Iris pigment epithelial cell (primary cell): ENCODE measurements at places on chromosomes 7 and 10.
A peak's percentile ranks its signal among the peaks of the same experiment; 100 is the strongest.

GRCh38 chr7:95454438-95455045 lies 19.7 kb upstream of the PON2 start:
- DNase-seq = no peak

DNA sequence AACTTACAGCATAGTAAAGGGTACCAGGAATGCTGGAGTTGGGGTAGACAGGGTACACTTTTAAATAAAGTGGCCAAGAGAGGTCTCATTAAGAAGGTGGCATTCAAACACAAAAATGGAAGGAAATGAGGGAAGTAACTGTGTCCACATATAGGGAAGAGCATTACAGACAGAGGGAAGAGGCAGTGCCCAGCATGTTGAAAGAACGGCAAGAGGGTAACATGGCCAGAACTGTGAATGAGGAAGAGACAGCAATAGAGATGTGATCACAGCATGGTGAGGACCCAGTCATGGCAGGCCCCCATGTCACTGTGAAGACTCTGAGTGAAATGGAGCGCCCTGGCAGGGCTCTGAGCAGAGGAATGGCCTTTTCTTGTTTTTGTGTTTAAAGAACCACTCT lies 35.1 kb upstream of the ZNRF2 start:
- DNase-seq = no peak

DNA sequence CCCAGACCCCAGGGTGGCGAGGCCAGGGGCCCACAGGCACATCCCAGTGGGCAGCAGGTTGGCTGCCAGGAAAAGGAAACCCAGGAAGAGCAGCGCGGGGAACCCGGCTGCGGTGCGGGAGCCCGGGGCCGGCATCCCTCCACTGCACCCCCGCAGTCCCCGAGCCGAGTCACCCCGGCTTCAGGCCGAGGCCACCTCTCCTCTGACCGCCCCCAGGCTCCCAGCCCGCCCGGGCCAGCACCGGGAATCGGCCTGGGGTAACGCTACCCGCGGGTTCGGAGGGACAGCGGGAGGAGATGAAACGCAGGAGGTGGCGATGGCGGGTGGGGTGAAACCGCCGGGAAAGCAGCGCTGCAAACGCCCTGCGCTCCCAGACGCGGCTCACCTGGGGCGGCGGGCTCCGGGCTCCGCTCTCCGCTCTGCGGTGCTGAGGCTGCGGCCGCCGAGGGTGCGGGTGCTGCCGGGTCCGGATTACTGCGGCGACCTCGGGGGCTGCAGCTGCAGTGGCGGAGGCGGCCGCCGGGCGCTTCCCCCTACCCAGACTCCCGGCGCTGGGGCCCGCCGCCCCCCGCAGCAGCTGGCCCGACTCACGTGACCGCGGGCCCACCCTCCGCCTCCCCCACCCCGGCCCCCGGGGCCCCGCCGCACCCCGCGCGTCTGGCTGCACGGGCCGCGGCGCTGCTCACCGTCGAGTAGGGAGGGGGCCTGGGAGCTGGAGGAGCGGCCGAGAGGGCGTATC lies at the start of gene SCRN1:
SCRN1 (minus strand) TSS at position 545 of the 739 bp plus-strand sequence. CDS start 20,734 bp downstream, outside the sequence.
- DNase-seq = peak; percentile 32

DNA sequence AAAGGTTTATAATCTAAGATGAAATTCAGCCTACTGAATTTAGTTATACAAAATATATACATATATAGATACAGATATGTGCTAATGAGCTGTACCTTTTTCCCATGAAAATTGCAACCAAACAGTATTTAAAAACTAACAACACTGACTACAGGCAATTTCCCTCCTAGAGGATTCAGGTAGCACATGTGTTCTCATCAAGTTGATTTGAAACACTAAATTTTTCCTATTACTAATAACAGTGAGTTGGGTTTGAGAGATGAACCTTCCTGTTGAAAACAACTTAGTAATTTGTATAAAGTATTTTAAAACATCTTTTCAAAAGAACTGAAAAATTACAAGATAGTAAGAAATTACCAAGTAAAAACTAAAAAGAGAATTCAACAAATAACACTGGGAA lies 51.5 kb downstream of the COA1 start:
- no peak for DNase-seq

GRCh38 chr10:48699011-48699627 lies 14.4 kb downstream of the WDFY4 start:
- no peak for DNase-seq

DNA sequence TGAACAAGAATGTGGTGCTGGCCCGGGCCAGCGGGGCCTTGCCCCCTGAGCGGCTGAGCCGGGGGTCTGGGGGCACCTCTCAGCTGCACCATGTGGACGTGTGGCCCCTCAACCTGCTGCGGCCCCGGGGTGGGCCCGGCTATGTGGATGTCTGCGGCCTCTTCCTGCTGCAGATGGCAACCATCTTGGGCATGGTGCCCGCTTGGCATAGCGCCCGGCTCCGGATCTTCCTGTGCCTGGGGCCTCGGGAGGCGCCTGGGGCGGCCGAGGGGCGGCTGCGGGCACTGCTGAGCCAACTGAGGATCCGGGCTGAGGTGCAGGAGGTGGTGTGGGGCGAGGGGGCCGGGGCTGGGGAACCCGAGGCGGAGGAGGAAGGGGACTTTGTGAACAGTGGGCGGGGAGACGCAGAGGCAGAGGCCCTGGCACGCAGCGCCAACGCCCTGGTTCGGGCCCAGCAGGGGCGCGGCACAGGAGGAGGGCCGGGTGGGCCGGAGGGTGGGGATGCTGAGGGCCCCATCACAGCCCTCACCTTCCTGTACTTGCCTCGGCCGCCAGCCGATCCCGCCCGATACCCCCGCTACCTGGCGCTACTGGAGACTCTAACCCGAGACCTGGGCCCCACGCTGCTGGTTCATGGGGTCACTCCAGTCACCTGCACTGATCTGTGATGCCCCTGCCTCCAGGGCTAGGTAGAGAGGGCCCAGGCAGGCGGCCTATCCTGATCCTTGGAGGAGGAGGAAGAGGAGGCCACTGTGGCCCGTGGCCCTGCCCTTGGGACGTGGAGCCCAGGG lies 1.1 kb upstream of the TRIP6 start:
- no peak for DNase-seq

- DNase-seq = no peak
Observed at GRCh38 chr10:95241533-95241932, 47.5 kb downstream of the ACSM6 start.

GRCh38 chr10:35934642-35934995 lies 292.5 kb upstream of the FZD8 start:
- DNase-seq = no peak

GRCh38 chr7:28497009-28497408 lies 84.7 kb downstream of the CREB5 start:
- no peak for DNase-seq

GRCh38 chr10:78931321-78932053 lies 137.3 kb upstream of the ZMIZ1 start:
- DNase-seq = peak; percentile 89

GRCh38 chr10:49273626-49274025 lies 25.3 kb upstream of the C10orf71 start:
- no peak for DNase-seq

DNA sequence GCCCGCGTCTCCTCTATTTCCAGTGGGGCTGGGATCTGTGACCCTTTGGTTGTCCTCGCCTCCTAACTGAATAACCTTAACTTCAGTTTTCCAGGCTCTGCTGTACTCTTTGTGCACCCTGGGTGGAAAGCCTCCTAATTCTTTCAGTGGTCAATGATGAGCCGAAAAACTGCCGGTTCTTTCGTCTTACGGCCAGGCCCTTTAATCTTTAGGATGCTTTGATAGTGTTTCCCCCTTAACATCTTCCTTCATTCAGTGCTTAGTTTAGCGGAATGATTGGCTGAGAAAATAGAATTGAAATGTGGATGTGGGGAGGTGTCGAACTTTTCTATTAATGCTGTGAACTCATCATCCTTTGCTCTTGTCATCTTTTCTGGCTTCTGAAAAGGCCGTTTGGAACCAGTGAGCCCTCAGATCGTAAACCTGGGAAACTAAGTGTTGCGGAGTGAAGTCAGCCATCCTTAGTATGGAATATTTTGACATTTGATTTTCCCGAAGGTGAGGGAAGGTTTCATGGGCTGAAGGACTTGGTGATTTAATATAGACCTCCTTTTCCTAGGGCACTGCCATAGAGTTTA lies 847 bp downstream of the GARS1 start:
- peak; percentile 11 for DNase-seq

DNA sequence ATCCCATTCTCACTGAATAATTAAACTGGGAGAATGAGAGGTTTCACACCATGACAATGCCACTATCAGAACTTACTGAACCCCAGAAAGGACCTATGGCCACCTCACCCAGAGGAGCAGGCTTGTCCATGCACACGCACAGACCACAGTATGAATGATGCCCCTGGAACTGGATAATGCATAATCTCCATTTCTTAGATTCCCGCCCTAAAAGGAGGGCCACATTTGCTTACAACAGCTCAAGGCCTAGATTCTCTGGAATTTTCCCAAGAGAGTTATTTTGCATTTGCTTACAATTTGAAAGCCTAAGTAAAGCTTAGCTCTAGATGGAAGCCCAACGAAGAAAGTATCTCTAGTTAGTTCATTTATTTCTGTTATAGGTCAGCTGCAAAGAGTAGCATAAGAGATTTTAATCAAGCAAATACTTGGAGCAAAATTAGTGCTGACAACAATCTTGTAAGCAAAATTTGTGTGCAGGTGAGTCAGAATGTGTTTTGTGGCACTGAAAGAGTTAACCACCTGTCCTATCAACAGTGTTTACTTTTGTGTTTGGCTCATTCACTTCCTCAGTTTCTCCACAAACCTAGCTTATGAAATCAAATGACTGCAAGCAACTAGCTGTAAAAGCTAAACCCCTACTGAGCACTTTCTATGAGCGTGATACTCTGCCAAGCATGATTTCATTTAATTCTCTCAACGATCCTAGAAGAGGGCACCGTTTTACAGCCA lies 32.1 kb downstream of the ELMO1 start:
- DNase-seq = no peak

- no peak for DNase-seq
Observed at GRCh38 chr7:22390516-22390915, 33.6 kb upstream of the RAPGEF5 start.

DNA sequence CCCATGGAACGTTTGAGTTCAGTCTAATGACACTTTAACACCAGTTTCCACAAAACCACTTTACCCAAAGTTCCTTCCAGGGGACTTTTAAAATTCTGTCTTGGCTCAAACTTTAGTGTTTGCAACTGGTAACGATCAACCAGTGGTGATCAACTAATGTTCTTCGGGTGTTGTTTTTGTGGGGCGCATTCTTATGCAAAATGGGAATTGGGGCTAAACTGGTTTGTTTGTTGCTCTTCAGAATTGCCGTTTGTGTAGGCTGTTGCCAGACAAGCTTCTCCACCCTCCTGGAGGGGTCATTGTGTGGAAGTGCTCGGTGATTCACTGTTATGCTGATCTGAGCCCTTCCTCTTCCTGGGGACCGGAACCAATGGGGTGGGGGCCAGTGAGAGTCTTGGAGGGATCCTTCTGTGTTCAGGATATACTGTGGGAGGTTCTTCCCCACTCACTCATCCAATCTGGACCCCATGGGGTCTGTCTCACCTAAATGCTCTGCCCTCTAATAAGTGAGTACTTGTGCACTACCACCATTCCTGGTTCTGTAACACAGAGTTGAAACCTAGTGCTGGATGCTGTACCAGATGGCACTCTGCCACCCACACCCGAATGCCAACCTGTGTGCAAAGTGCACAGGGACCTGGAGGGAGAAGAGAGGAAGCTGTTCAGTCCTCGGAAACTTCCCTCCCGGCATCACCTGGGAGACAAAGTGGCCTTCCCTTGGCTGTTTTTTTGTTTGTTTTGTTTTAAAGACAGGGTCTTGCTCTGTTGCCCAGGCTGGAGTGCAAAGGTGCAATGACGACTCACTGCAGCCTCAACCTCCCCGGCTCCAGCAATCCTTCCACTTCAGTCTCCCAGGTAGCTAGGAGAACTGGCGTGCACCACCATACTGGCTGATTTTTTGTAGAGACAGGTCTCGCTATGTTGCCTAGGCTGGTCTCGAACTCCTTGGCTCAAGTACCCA lies 2.1 kb downstream of the NFE2L3 start:
- peak; percentile 82 for DNase-seq

- DNase-seq = no peak
Observed at GRCh38 chr7:24908166-24908565, 71.8 kb downstream of the OSBPL3 start.

GRCh38 chr7:27121684-27122076 lies 8.9 kb downstream of the HOXA4 start:
- DNase-seq = no peak

- peak; percentile 40 for DNase-seq
Observed at GRCh38 chr7:65477326-65477725, 103.7 kb downstream of the ZNF92 start.

GRCh38 chr7:42262964-42263363 lies 26.0 kb upstream of the GLI3 start:
- DNase-seq = peak; percentile 60
